ENCODE measurements at places on chromosomes 6 and 20.

DNA sequence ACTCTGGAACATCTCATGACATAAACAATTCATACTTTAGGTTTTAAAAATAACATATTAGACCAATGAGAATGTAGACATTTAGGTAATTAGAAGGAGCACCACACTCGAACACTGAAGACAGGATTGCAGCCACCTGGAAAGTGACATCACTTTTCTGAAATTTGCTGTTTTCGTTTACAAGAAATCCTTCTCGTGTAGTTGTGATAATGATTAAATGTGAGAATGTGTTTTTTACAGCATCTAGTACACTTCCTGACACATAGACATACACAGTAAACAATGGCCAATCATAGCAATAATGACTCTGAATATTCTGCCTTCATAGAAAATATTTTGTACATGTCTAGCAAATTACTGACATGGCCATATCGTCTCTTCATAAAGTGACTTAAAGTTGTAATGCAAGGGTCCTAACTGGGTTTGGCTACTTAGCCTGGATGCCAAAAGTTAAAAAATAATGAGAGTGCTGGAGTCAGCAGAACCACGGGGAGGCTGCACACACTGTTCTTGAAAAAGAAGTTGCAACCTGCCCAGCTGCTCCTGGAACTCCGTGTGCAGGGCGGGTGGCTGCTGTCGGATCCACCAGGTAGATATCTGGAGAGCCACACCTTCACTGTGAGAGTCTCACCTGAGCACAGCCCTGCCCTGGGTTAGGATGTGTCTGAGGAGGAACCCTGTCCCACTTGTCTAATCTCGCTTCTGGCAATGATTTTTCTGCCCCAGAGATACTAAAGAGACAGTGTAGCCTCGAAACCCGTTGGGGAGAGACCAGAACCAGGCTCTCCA is 212.9 kb downstream of the QKI start:
- DNase-seq = no peak

GRCh38 chr6:154916857-154917256 is 78.3 kb upstream of the TIAM2 start:
- DNase-seq = no peak

DNA sequence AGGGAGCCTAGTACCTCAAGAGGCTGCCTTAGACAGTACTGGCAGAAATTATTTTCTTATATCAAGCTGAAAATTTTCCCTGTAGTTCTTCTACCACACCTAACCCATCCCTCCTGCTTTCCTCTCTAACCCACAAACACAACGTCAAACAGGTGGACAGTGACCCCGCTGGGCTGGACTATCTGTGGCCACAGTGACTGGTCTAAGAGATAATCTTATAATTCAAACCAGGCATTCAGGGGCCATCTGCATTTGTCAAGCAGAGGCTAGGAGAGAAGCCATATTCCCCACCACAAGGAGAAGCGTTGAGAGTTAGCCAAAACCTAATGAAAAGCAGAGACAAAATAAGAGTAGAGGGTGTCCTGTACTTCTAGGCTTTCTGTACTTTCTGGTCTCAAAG is 8.2 kb downstream of the HDDC2 start:
- no peak for DNase-seq

DNA sequence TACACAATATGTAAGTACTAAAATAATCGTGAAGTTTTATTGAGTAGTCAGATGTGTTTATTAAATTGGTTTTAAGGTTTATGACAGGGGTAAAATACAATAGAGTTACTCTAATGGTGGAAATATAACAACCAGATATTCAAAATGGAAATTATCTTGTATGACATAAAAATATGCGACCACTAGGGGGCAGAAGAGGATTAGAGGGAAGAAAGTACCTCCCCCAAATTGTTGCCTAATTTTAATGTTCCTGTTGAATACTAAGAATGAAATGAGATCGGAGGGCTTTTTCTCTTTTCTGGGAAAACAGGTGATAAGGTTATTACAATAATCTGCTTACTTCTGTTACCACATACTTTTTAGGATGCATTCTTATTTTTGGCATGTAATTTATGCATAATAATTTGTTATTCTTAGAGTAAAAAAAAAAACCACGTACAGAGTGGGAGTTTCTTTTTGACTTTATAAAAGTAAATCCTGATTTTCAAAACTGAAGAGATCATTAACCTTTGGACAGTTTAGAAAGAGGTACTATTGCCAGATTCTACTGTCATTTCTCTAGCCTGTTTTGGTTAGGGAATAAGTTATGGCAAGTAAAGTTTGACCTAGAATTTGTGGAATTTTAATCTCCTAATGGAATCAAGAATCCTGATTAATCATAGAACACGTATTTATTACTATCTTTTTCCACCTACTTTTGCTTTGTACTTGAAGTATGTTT is 159.2 kb downstream of the CD109 start:
- no peak for DNase-seq

GRCh38 chr20:10863337-10864060 is 189.7 kb upstream of the JAG1 start:
- DNase-seq = no peak

- no peak for DNase-seq
These were observed 285.8 kb upstream of the SUPT3H start for GRCh38 chr6:45663251-45664221.

GRCh38 chr6:47366335-47366890 is 56.7 kb upstream of the TNFRSF21 start:
- DNase-seq = no peak

GRCh38 chr6:1306133-1306532 is 5.8 kb upstream of the FOXQ1 start:
- no peak for DNase-seq

- DNase-seq = no peak
These were observed 9.8 kb upstream of the AMD1 start for GRCh38 chr6:110864824-110865223.

DNA sequence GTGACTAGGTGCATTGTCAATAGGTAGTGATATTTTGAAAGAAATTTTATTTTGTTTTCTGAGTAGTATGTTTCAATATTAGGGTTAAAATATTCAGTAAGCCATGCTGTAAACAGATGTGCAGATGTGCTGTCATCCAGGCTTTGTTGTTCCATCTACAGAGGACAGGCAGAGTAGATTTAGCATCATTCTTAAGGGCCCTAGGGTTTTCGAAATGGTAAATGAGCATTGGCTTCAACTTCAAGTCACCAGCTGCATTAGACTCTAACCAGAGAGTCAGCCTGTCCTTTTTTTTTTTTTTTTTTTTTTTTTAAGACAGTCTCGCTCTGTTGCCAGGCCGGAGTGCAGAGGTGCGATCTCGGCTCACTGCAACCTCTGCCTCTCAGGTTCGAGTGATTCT is 27.1 kb upstream of the BACH2 start:
- DNase-seq = no peak

DNA sequence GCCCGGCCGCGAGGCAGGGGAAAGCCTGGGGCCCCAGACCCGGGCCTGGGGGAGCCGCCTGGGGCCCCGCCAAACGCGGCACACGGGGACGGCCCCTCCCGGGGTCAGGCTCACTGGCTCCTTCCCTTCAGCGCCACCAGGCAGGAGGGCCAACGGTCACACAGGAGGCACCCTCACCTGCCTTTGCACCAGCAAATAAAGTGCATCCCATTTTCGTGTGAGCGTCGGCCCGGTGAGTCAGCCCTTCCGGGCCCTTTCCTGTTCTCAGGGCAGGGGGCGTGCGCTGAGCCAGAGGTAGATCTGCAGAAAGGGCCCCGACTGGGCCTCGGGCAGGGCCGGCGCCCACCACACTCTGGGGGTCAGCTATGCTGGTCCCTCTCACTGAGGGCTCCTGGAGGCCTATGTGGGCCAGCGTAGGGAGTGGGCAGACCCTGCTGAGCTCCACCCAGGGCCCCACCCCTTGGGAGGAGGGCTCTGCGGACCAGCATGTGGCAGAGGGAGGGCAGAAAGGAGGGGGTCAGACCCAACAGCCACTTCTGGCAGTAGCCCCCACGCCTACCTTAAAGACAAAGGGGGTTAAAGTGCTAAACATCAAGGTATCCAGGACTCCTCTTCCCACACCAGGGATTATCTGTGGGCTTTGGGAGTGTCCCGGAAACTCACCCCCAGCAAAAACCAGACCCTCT is 931 bp upstream of the UCKL1 start:
- no peak for DNase-seq

GRCh38 chr20:57195469-57196100 is 70.9 kb downstream of the BMP7 start:
- no peak for DNase-seq

DNA sequence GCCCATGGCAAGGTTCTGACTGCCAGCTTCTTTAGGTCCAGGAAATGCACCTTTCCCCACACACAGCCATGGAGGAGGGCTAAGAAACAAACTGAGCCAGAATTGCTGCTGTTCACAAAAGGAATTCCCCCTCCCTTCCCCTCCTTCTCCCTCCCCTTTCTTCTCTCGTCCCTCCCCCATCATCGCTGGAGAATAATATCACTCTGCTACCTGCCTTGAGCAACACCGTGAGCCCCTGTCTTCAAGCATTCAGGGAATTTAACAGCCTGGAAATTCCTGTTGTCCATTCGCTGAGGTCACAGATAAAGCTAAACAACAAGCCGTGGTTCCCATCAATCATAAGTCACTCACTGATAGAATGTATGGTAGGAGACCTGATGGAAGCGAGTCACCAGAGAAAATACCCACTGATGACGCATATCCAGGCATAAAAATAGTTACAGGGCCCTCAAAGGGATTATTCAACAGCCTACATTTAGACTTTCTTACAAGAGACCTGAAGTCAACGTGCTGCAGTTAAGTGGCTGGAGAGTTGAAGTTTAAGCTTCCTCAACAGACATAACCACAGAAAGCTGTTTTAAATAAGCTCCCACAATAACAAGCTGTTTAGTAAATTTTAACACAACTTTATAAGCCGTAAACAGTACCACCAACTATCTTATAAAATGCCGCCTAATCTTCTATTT is 59.7 kb downstream of the HIVEP2 start:
- peak; percentile 28 for DNase-seq

DNA sequence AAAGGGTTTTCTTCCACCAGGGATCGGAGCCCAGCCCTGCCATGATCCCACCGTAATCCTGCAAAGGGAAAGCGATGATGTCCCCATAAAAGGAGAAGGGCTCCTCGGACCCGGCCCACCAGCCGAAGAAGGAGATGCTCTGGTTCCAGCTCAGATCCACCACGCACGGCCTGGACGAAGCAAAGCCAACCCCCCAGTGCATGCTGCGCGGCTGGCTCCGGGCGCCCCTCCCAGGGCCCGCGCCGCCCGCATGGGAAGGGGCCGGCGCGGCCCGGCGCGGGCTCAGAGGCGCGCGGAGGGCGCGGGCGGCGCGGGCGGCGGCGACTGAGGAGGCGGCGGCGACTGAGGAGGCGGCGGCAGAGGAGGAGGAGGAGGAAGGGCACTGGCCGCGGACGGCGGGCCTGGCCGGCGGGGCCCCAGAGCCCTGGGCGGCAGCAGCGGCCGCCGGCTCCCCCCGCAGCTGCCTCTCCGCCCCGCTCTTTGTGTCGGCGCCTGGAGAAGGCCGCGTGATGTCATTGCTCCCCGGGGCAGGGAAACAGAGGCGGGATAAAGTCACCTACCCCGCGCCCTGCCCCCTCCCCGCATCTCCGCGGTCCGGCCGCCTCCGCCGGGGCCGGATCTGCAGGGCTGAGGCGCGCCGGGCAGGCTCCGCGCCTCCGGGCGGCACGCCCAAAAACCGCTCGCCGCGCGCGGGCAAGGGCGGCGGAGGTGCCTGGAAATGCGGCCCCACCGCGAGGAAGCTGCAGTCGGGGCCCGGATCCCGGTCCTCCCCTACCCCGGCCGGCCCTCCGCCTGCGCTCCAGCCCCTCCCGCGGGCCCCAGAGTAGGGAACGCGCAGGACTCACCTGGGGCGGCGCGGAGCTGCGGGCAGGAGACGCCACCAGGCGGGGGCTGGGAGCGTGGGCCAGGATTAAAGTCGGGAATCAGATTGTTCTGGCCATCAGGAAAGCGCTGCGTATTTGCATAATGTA is at the start of gene FAXC:
TSS of gene FAXC (minus strand) at position 504 of the 971 bp plus-strand sequence. CDS start at position 202, 302 bp downstream.
- DNase-seq = no peak

DNA sequence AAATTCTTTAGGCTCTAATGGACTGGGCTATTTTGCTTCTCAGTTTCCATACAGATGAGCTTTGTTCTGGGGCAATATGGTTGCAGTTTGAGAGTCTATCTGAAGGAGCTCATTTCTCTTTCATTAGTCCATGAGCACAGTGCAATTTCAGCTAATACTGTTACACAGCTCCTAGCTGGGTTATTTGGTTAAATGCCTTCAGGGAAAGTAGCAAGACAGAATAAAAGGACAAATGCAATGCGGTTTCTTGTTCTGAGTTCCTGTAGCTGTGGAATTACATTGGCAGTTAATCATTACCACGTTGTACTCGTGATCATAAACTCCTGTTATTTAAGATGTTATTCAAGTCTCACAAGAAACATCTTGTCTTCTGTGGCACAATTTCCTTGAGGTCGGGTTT is 127.7 kb downstream of the BFSP1 start:
- DNase-seq = no peak
